IPS DF 6.9 (cell line): ENCODE measurements at places on chromosomes 16 and 17.

DNA sequence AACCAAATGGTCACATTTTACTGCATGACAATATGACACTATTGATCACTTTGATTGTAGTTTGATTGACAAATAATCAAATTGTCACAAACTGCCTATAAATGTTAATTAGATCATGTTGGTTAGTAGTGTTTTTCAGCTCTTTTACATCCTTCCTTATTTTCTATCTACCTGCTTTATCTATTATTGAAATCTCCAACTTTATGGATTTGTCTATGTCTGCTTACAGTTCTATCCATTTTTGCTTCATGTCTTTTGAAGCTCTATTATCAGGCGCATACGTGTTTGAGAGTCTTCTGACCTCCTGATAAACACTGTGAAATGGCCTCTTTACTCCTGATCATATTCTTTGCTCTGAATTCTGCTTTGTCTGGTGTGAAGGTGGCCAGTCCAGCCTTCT lies 83.2 kb upstream of the GNG13 start:
- DNase-seq = no peak

GRCh38 chr17:58865301-58865700 lies 109.6 kb downstream of the PPM1E start:
- no peak for DNase-seq

DNA sequence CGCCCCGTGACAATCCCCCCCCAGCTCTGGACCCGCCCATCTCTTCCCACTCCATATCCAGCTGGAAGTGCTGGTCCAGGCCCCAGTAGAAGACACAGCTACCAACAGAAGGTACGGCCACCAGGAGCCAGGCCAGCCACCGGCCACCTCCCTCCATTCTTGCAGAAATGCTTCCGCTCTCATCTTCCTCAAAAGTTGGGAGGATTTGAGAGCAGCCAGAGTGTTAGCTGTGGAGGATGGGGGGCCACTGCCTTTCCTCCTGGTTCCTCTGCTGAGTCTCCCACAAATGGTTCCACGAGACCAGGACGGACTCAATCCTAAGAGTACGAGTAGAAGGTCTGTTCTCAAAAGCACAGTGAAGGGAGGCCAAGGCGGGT lies 78.3 kb downstream of the GAS7 start:
- DNase-seq = no peak

DNA sequence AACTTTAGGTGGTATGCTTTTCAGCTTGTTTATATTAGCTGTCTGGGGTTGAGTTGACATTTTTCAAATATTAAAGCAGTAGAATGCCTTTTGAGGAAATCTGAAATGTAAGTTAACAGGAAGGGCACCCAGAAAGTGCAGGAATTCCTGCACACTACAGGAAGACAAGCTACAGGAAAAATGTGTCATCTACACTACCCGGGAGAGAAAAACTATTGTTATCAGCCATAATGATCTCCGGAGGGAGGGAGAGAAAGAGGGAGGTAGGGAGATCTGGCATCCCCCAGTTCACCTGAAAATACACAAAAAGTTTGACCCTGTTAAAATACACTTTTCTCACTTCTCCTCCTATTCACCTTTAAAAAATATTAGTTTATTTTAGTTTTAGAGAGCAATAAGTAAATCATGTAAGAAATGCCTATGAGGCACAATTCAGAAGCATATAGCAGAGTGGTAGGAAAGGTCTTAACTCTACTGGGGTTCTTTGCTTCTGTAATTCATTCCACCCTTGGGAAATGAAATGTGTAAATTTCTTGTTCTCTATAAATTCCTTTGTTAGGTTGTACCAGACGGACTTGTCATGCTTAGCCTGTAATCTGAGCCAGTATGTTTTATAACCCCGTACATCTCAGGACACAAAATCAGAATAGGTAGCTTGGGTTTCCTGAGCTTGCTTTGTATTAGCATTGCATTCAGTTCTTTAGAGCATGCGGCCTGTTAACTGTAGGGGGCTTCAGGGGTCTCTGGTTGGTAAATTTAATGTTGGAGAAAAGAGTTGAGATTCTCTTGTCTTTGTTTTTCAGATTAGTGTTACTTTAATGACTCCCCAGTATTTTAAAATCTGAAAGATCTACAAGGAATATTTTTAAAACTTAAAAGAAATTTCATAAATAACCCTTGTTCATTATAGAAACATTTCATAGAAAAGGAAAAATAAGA lies 3.3 kb downstream of the MAP2K6 start:
- DNase-seq = no peak

GRCh38 chr16:87713451-87714229 lies 52.1 kb downstream of the KLHDC4 start:
- DNase-seq = no peak

DNA sequence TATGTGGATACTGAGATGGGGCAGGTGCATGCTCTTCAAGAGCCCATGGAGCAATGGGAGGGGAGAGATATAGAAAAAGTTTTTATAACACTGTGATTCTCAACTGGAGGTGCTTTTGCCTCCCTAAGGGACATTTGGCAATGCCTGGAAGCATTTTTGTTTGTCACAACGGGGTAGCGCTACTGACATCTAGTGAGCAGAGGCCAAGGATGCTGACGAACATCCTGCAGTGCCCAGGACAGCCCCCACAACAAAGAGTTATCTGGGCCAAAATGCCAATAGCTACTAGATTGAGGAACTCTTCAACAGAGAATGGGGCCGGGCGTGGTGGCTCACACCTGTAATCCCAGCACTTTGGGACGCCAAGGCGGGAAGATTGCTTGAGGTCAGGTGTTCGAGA lies 67.2 kb upstream of the CLEC3A start:
- no peak for DNase-seq

DNA sequence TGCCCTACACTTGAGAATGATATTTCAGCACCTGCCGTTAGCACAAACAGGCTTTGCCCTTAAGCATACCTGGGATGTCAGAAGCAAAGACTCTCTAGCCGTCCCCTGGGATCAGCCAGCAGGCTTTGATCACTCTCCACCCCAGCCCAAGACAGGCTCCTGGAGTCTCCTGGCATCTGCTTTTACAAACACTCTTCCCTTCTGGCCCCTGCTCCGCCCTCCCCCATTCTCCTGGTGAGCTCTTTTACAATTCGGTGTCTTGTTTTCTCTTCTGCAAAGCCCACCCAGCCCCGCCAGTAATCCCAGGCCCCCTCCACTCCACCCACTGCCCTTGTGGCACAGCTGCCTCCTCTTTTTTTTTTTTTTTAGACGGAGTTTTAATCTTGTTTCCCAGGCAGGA lies 50.4 kb downstream of the KATNIP start:
- DNase-seq = no peak
